ENCODE measurements at places on chromosomes 11 and 22.

DNA sequence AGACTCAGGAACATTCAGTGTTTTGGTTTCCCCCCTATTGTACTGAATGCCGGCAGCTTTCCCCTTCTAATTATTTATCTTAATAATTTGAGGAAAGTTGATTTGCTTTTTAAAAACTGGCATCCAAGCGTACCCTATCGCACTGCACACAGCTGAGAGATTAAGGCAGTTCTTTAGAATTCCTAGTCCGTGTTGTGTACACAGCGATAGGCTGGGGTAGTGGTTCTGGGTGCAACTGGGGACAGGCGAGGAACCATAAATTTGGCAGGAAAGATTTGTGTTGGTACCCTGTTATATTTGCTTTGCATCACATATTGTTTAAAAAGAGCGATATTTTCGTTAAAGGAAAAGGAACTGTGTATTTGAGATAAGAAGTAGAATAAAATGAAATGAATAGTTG, 39.2 kb downstream of the PTPRJ start:
- no peak for DNase-seq

GRCh38 chr11:94539420-94539819, 4.3 kb upstream of the FUT4 start:
- no peak for DNase-seq

- no peak for DNase-seq
Measured at GRCh38 chr11:70584498-70585235, 186.3 kb downstream of the CTTN start.

GRCh38 chr11:72598906-72599305, 75.3 kb downstream of the PDE2A start:
- no peak for DNase-seq

- no peak for DNase-seq
Measured at GRCh38 chr11:31509051-31509428, 382 bp downstream of the IMMP1L start.

- no peak for DNase-seq
Measured at GRCh38 chr11:117851852-117852251, 24.6 kb downstream of the FXYD6 start.

DNA sequence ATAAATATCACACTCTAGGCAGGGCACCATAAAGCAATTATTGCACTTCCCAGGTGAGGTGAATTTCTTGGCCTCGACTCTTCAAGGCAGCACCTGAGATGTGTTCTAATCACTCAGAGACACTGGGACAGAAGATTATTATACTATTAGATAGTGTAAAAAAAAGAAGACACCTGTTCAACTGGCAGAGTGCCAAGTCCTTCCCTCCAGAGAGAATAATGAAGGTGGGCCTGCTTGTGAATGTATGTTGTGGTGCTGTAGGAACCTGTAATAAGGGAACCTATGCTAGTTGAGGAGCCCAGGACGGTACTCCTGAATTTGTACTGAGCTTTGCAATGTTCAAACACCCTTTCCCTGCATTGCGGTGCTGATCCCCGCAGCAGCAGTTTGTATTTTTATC, 107.5 kb downstream of the NXPE2 start:
- DNase-seq = no peak

- no peak for DNase-seq
Measured at GRCh38 chr22:46887978-46888377, 125.5 kb downstream of the TBC1D22A start.

DNA sequence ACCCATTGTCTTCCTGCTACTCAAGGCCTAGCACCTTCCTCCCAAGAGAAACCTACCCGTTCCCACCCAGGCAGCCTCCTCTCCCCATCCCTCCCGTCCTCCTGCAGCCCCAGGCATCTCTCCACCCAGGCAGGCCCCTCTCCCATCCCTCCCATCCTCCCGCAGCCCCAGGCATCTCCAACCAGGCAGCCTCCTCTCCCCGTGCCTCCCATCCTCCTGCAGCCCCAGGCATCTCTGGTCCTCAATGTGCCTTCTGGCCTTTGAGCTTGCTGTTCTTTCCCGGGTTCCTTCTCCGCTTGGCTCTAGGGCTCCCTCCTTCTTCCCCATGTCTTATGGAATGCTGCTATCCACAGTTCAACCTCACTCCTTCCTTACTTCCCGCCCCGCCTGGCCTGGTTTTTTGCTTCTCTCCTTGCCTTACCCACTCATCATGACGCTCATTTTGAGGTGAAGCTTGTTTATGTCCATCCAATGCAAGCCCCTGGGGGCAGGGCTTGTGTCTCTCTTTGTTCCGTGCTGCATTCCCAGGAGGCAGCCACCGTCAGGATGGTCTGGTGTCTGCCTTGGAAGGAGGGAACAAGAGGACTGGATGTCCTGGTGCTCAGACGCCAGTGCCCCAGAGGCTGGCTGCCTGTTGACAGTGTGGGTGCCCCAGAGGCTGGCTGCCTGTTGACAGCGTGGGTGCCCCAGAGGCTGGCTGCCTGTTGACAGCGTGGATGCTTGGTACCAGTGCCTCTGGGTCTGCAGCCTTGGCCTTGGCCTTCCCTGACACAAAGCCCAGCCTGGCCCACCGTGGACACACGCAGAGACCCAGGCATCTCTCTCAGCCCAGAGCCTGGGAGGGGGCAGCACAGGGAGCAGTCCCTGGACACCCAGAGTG, 815.7 kb downstream of the BRD1 start:
- DNase-seq = no peak

DNA sequence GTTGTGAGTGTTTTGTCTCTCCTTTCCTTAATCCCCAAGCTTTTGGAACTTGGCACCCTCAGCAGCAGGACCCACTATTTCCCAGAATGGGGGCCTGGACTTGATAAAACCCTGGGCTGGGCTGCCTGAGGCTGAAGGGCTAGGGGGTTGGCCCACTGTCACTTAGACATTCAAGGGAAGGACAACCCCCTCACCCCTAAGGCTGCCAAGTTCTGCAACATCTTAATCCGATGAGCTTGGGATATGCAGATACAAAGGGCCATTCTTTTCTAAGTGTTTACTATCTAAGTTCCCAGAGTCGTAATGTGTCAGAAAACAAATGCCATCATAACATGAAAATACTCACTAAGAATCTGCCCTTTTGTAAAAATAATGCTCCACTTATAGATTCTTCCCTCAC, 42.9 kb downstream of the IRAG1 start:
- DNase-seq = no peak

DNA sequence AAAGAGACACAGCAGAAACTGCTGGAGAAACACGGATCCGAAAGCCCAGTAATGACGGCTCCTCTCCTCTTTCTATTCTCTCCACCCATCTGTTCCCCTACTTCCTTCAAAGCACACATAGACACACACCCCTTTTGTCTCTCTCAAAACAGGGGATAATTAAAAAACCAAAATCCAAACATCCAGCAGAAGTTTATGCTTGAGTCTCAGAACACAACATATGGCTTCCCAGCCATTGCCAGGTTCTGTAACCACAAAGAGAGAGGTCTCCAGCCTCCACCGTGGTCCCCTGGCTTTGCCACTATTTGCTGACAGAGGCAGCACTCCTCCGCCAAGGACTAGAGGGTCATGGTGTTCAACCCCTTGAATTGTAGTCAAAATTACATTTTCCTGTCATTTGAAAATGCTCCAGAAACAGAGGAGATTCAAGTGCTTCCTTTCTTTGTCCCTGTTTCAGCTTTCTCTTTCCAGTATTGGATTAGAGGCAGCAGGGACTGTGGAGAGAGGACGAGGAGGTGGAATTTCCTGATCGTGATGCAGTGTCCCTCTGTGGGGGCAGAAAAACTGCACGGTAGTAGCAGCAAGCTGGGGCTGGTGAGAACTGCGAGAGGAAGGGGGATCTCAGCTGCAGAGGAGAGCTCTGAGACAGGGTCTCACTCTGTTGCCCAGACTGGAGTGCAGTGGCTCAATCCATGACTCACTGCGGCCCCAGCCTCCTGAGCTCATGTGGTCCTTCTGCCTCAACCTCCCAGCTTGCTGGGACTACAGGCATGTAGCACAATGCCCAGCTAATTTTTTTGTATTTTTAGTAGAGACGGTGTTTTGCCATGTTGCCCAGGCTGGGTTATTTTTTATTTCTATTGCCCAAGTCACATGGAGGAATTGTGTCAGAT, 60.3 kb downstream of the UBASH3B start:
- no peak for DNase-seq

Measured in effector CD4-positive, alpha-beta T cell (primary cell).